Upper lobe of right lung (tissue), 1 donor: ENCODE measurements at places on chromosomes 5 and 9. TPM values are rescaled to one million over a fixed set of nuclear protein-coding genes. Genes with fewer than 3 reads are reported as not detected.

The SLC45A2 gene
- not detected for total RNA-seq

The GCNT1 gene
- total RNA-seq = 8.5 TPM

GRCh38 chr9:123327697-123328100 is 28.3 kb upstream of the CRB2 start:
- DNase-seq = peak; percentile 82

- no peak for DNase-seq
These were observed 3.1 kb downstream of the ZER1 start for GRCh38 chr9:128768606-128769005.

GRCh38 chr9:22160221-22160620 is 151.1 kb upstream of the CDKN2B start:
- DNase-seq = no peak

GRCh38 chr5:159497221-159497620 is 166.9 kb upstream of the IL12B start:
- no peak for DNase-seq
